Hindlimb muscle (tissue), 1 donor: ENCODE measurements at places on chromosomes 7 and 10.

DNA sequence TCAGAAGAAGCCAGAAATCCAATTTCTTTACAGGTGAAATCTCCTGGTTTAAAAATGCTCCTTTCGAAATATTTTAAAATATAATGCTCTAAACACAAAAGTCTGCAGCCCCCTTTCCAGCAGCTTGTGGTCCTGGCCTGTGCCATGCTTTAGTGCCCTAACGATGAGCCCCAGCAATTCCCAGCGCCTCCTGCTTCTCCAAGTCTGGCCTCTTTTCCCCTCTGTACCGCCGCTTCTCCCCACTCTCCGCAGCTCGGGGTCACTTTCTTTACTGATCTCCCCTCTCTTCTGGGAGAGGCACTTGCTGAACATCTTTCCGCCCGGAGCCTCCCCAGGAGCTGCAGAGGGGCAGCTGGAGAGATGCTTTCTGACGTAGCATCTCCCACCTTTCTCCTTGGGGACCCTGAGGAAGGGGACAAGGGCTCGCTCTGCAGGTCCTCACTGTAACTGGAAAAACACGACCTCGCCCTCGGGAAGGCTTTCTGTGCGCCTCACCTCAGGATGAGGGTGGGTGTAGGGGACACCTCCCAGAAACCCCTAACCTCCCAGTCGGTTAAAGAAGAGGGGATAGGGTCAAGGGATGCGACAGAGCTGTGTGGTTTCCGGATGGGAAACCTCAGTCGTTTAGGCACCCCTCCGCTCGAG, 565 bp upstream of the INA start:
- no peak for DNase-seq

DNA sequence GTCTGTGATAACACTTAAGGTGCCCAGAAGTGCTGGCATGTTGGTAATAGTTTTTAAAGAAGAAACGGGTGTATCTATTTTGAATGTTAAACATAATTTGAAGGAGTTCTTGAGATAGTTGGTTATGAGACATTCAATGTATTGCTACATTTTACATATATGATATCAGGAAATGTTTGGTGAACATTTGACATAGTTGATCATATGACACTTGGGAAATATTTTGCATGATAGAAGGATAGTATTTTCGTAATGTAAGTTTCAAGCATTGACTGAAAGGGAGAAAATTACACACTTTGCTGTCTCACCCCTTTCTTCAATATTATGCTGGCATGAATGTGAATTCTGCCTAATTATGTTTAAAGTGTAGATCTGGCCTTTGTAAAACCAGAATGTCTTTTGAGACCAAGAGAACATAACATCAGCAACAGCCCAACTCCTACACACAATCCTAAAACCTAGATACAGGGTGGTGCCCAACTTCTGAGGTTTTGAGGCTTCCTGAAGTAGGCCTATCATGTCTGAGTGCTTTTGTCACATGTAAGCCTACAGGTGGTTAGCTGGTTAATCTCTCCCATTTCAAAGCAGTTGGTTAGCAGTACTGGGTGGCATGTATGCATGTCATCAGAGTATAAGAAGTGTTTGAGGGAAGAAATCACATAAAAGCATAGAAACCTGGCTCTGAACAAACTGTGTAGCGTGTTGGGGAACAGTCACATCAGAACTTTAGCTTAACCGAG, 2.1 kb downstream of the ADD3 start:
- DNase-seq, result no peak

DNA sequence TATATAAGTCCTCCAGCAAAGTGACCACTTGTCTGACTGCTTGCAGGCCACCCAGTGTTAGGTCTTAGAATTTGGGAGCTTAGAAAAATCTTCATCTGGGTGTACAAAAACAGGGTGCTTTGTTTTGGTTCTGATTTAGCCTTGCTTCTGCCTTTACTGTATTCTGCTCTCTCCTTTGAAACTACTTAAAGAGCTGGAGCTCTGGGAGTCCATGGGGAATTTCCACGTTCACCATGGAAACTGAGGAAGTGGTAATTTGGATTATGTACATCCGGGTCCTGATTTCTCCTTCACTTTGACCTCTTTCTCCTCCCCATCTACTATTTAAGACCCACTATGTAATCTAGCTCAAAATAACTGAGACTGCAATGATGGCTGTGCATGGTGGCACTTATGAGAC, 103.0 kb downstream of the JAZF1 start:
- DNase-seq, result no peak

DNA sequence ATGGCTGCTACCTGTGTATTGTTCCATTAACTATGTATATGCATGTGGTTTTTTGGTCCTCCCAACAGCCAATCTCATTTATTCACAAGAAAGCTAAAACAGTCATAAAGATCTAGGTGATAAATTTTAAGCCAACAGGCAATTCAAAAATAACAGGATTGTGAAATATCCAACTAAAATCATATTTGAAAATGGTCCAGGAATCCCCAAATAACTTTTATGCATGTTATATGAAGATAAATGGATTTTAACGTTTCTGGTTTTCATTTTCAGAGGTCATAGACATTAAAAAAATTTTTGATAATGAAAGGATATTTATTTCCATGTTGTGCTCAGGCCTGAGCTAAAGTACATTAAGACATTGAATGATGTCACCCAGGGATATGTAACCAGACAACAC, 96.8 kb upstream of the JAZF1 start:
- DNase-seq, result no peak

DNA sequence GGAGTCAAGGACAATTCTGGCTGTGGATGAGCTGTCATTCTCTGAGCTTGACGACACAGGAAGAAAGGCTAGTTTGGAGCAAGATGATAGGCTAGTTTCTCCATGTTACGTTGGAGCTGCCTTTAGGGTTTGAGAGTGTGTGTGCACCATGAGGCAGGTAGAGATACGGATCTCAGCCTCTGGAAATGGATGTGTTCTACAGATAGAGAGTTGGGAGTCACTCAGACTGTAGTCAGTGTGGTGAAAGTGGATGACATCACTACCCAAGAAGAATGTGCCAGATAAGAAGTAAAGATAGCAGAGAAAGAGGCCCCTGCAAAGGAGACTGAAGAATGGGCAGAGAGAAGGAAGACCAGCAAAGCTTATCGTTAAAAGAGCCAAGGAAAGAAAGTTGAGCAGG, 42.4 kb downstream of the PNLIPRP3 start:
- DNase-seq, result no peak

DNA sequence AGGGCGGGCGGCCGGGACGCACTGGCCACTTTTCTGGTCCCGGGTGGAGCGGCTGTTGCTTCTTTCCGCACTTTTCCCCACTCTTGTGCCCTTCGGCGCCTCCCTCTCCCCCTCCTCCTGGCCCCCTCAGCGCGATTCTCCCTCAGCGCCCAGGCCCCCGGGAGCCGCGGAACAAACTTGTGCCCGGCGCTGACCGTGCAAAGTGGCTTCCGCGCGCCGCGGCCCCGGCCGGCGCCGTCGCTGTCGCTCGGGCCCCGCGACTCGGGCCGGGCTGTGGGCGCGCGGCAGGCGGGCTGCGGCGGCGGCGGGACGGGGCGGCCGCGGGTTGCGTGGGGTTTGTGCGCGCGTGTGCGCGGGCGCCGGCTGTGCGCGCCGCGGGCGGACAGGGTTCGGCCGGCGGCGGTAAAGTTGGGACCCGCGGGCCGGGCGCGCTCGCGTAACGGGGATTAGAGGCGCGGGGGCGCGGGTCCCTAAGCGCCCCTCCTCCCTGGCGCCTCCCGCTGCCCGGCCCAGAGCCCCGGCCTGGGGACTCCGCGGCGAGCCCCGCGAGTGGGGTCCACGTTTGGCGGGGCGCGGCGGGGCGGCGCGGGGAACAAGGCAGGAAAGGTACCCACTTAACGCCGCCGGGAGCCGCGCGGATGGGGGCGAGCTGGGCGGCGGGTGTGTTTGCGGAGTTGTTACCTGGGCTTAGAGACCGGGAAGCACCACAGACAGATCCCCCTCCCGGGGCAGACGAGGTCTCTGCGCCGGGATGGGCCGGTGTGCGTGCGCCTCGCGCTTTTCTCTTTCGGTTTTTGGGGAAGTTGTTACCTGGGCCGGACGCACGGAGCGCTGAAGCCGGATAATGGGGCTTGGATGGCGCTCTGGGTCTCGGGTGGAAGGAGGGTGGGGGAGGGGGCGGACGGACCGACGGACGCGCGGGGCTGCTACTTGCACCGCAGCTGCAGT, 860 bp downstream of the ZEB1 start:
- DNase-seq, result peak; percentile 62

DNA sequence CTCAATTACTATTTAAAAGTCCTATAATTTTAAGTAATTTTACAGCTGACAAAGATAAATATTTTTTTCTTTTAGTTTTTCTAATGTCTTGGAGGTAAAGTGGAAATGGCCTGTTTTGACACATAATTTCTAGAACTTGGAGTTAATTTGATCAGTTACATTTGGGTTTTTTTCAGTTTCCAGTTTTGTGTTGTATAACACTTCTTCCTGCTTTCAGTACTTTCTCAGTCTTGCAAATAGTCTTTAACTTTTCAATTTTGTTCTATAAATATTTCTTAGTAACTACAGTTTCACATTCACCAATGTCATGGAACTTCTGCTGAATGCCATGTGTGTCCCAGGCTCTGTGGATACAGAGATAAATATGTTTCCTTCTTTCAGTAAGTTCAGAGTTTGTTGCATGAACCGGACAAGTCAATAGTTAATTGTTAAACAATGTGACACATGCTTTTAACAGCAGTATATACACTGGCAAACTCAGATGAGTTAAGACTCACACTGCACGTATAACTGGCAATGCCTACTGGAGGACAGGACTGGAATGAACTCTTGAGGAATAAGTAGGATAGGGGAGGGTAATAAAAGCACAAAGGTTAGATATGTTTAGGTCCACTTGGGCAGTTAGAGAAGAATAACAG, 4.6 kb downstream of the SHOC2 start:
- no peak for DNase-seq

DNA sequence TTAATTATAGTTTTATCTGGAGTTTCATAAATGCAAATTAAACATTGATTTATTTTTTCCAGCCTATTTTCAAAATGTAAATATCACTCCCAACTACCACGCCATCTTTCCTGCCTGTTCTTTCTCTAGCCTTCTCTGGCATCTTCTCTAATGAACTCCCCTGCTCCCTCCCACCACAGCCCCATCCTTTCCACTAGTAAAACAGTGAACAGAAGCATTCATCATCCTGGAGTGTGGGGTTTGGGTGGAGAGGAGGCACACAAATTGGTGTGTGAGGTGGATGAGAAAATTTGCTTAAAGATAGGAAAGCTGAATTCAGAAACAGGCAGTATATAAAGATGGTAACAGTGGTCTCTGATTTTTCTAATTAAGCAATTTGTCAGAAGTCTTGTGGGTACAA, 479.4 kb downstream of the ARL4A start:
- DNase-seq, result no peak

GRCh38 chr10:86365346-86366032, 1.1 kb downstream of the GRID1 start:
- DNase-seq, result peak; percentile 21

- no peak for DNase-seq
These were observed 37.7 kb downstream of the EN2 start for GRCh38 chr7:155495440-155496248.

GRCh38 chr7:124765401-124766352, at the start of gene GPR37:
Gene GPR37 (minus strand): TSS chr7:124765792. CDS start chr7:124764976, 816 bp downstream.
- DNase-seq, result peak; percentile 35

DNA sequence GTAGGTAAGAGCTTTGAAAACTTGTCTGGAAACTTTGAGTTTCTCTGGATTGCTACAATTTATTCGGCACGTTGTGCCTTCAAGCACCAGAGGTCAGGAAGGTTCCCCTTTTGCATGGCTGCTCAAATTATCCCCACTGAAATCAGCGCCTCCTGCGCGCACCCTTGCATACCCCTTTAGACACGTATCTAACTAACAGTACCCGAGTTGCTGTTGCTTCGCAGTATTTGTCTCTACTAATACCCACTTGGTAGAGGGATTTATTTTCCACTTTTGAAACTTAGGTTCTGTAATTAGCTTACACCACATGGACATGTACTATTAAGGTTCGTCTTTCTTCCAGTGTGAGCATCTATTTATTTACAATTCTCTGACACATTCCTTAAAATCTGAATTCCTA, 1.6 kb downstream of the MEOX2 start:
- no peak for DNase-seq

DNA sequence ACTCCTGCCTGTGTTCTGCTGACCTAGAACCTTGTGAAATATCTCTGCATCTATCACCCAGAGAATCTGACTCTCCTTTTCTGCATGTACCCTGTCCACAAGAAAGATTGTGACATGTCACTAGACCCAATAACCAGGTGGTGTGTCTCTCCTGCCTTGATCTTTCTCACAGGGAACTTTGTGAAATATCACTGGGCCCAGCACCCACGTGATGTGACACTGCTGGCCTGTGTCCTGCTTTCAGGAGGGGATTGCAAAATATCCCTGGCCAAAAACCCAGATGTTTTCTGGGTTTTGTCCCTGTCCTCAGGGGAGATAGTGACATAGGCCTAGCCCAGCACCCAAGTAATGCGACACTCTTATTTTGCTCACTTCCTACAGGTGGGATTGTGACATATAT, 10.1 kb upstream of the ZNF107 start:
- no peak for DNase-seq

DNA sequence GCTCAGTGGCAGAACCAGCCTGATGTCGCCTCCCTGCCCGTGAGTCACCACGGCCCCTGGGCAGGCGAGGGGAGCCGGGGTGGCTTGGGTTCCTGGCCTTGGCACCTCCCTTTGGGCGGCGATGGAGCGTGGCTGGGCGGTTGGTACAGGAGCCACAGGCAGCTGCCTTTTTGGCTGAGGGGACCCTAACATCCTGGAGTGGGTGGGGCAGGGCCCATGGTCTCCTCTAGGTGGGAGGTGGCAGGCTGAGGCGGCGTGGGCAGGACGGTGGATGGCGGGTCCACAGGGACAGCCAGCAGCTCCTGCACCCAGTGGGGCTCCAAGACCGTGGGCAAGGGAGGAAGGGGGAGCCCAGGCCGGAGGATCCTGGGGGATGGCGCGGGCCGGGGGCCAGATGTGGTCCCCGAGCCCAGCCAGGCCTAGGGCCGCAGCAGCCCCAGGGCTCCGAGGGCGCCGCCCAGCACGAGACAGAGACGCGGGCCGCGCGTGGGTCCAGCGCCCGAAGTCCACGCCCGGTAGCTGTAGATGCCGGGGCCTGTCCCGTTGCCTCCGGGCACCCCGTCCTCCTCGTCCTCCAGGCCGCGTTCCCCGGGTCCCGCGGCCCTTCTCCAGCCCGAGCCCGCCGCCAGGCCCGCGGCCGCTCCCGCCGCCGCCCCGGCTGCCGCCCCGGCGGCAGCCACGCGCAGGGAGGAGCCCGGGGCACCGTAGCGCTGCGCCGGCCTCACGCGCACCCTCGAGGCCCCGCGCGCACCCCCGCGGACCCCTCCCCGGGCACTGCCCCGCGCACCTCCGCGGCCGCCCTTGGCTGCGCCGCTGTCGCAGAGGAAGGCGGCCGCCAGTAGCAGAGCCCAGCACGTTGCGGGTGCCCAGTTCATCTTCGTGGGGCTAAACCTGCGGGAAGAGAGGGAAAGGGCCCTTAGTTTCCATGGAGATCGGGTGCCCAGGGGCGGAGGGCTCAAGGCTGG, 1.3 kb downstream of the SPRN start:
- DNase-seq, result no peak

- DNase-seq, result no peak
These were observed 56.8 kb downstream of the FAS start for GRCh38 chr10:89047397-89047796.

DNA sequence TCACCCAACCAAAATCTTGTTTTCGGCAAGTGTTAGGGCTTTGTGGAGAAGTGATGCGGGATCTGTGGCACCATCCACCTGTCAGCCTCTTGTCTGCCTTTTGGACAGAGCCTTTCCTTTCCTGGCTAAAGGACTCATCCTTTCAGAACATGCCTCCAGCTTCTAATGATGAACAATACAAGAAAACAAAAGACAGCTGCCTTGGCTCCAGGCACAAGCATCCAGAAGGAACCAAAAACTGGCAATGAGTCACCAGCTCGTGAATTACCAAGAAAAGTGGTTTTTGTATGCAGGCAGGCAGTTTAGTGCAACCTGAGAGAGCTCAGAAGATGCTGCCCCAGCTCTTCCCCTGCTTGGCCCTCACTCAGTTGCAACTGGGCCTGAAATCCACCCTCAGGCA, 84.6 kb upstream of the NAMPT start:
- DNase-seq, result no peak
